COR-L47 (cell line): ENCODE measurements at places on chromosomes 16 and 17.

DNA sequence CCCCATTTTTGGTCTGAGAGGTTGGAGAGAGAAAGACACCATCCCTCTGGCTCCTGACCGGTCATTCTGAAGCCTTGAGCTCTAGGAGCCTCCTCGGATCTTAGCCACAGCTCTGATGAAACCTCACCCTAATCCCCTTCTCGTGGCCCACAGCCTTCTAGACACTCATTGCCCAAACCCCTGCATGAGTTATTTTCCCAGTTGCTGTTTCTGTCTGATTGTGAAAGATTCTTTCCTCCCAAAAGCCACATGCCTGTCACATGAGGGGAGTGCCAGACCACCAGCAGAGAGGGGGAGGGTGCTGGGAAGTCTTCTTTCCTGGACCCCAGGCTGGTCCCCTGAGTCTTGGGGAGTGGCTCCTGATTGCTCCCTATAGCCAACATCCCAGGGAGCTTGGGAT lies 17.6 kb upstream of the ABR start:
- DNase-seq, result no peak

DNA sequence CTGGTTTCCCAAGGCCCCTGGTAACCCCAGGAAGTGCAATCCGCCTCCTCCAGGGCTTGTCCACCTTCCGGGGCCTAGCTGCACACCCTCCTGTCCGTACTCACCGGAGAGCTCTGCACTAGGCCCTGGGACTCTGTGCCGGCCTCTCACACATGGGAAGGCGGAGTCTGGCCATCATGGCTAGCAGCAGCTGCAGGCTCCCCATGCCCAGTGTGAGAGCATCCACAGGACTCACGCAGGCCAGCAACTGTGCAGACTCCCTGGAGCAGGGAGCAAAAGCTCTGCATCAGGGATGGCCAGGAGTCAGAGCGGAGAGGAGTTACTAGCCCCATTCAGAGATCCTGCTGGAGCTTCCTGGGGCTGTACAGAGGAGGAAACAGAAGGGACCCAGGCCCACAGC lies 20.2 kb downstream of the FOXN1 start:
- DNase-seq, result no peak

DNA sequence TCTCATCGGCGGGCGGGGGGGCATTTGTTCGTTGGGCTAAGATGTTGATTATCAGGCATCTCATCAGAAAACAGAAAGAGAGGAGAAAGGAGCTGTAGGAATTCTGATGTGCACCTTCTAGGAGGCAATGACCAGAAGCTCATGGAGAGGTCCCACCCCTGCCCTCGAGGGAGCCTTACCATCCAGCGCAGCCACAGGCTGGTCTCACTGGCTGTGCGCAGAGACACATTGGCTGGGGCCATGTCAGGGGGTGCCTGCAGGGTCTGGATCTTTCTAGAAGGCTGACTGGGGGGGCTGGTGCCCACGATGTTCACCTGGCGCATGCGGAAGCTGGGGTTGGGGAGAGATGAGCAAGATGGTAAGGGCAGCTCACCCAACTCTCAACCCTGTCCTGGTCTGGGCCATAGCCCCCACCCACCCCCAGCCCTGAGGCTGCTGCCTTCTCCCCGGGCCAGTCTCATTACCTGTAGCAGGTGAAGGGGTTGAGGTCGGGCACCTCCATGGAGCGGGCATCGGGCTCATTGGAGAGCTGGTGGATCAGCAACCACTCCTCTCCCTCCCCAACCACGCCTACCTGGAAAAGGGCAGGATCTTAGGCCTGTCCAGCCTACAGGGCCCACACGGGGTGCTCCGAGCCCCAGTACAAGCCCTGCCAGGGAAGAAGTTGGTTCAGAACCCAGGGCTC lies 86.2 kb upstream of the CDC42EP4 start:
- DNase-seq, result no peak

DNA sequence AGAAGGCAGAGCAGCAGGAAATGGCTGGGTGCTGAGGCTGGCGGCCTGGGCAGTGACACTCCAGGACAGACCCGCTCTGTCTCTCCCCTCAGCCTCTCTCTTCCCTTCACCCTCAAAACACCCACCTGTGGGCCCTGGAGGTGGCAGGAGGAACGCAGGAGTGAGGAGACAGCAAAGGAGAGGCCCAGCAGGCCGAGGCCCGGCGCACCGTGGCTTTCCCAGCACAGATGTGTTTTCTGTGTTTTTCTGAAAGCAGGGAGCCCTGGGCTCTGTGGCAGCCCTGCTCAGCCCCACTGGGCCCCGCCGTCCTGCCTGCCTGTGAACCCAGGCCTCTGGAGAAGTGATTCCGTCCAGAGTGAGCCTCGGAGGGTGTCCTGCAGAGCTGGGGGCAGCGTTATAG lies 30.5 kb downstream of the ZNF469 start:
- no peak for DNase-seq
